Right renal cortex interstitium (tissue), 3 donors: ENCODE measurements at places on chromosomes 11 and 22.
A peak's percentile ranks its signal among the peaks of the same experiment; 100 is the strongest.

DNA sequence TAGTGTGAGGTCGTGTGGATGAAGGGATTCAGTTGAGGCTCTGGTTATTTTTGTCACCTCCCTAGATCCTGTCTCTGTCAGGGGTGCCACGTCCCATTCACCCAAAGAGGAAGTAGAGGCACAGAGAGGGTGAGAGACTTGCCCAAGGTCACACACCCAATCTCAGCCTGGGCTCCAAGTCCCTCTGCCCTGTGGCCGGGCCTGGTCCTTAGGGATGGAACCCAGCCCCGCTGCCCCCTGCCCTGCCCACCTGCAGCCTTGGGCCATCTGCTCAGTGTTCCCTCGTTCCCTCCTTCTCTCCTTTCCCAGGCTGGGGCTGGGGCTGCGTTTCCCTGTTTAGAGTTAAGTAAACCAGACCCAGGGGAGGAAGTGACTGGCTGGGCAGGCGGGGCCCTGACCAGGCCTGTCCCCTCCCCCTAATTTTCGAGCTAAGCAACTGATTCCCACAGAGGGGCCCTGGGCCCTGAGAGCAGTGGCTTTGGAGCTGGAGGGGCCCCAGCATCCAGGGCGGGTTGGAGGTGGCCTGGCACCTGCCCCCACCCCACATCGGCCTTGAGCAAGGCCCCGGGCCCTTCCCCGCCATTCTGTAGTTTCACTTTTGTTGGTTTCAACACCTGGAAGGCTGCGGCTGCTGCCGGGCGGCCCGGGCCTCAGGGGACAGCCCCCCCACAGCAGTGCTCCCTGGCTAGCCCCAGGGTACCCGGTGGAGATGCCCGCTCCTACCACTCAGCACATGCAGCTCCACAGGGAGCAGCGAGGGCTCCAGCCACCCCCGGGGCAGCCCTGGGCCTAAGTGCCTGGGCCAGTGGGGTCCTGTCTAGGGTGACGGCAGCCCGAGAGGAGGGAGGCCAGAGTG, 1.5 kb downstream of the TCIRG1 start:
- DNase-seq = peak; percentile 39

DNA sequence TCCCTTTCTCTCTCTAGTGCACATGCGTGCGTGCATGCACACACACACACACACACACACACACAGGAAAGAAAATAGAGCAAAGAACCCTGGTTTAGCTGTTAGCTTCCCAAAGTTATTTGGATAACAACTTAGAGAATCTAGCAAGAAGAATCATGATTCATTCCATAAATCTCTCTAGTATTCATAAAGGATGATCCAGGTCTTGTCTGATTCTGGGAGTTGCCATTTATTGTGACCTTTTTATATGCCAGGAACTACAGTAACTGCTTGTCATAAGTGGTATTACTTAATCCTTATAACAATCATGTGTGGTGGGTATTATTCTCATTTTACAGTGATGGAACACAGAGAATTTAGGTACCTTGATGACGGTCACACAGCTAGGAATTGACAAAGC, 141.5 kb upstream of the MTMR2 start:
- DNase-seq = no peak

DNA sequence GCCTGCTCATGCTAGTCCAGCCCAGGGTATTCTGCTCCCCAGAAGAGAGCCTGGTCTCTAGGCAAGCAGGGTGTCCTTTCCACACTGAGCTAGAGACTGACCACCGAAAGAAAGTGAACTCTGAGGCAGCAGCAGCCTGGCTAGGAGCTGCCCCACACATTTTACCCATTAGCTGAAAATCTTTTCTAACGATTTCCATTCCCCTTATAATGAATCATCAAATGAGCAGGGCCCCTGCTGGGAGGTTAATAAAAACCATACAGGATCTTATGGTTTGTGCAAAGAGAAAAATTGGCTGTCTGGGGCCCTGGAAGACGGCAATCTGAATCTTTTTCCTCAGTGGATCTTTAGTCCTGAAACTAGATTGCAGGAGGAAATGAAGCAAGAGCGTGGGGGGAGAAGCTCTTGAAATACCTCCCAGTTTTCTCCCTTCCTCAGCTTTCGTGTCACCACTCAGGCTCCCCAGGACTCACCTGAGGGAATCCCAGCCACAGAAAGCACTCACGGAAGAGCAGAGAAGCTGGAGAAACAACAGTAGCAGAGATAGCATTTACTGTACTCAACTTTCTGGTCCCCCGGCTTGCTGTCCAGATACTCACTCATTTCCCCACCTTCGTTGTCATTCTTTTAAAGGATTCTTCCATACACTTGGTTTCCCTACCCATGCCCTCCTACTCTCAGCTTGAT, 74.7 kb upstream of the CD44 start:
- no peak for DNase-seq

- DNase-seq = no peak
These were observed 38.2 kb downstream of the FEZ1 start for GRCh38 chr11:125457814-125458343.

DNA sequence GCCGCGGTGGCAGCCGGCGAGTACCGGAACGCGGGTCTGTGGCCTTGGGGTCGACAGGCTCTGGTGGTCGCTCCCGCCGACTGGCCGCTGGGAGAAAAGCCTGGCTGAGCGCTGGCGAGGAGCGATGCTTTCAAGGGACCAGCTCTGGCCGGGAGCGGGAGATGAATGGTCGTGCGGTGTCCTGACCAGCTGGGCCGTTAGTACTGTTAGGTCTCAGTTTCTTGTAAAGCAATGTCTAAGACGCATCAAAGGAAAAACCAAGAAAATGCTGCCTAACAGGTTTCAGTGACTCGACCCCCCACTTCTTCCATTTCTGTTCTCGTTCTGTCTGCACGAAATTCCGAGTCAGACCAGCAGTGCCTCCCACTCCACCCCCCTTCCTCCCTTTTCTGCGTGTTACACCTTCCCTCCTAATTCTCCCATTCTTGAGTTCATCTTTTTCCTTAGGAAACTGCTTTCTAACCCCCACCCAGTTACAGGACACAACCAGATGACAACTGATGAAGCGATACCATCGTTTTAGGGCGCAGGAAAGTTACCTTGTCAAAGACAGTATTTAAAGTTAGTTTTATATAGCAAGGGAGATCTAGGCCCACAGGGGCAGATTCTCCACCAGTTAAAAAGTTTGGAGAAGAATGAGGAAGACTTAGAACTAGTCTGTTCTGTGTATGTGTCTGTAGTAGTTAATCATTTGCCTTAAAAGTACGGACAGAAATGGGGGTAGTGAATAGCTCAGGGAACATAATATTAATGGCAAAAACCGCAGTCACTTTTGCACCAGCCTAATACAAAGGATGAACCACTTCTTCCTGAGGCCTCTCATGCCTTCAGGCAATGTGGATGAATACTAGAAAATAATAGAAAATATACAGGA, 1.0 kb downstream of the CUL5 start:
- no peak for DNase-seq
